Fibroblast of lung (primary cell): ENCODE measurements at places on chromosomes 16 and 17. TPM values are rescaled to one million over a fixed set of nuclear protein-coding genes. Genes with fewer than 3 reads are reported as not detected.

RTN4RL1 gene
- 0.51 and 0.83 TPM in 2 replicates for total RNA-seq

KRTAP4-6 gene
- total RNA-seq = not detected in 2 replicates

CBFA2T3 gene
- total RNA-seq = under 0.01 TPM in 2 replicates

C16orf86 gene
- total RNA-seq = 5.6 and 9.2 TPM in 2 replicates

UBFD1 gene
- total RNA-seq = 68.8 and 101 TPM in 2 replicates

ZSCAN10 gene
- not detected in 2 replicates for total RNA-seq

KATNIP gene
- 16.9 and 22.8 TPM in 2 replicates for total RNA-seq

TPSD1 gene
- not detected in 2 replicates for total RNA-seq

SLC6A2 gene
- total RNA-seq = not detected in 2 replicates

MPDU1 gene
- 29.5 and 51.9 TPM in 2 replicates for total RNA-seq

NPIPB9 gene
- total RNA-seq = 1.7 and 1.8 TPM in 2 replicates

OR1A1 gene
- total RNA-seq = not detected in 2 replicates

SMIM36 gene
- not detected in 2 replicates for total RNA-seq

MFAP4 gene
- 81.3 and 137 TPM in 2 replicates for total RNA-seq

AGRP gene
- total RNA-seq = not detected in 2 replicates

PDPR gene
- 16.5 and 22.3 TPM in 2 replicates for total RNA-seq

KRT9 gene
- total RNA-seq = not detected in 2 replicates

SLC5A2 gene
- under 0.01 TPM in 1 of 2 replicates, not detected in the other for total RNA-seq

HSD17B1 gene
- 2.1 and 2.6 TPM in 2 replicates for total RNA-seq

HCRT gene
- total RNA-seq = not detected in 2 replicates

PRAC1 gene
- total RNA-seq = not detected in 2 replicates

GDPD1 gene
- 1.3 and 1.5 TPM in 2 replicates for total RNA-seq

MT1G gene
- 11.6 and 16.4 TPM in 2 replicates for total RNA-seq

APOBR gene
- total RNA-seq = under 0.01 TPM in 1 of 2 replicates, not detected in the other

CACNG5 gene
- total RNA-seq = not detected in 2 replicates

FOXJ1 gene
- total RNA-seq = not detected in 2 replicates

CCL8 gene
- 0.26 and 0.50 TPM in 2 replicates for total RNA-seq

MYH10 gene
- 100 and 104 TPM in 2 replicates for total RNA-seq

SLC13A2 gene
- total RNA-seq = not detected in 2 replicates

WNK4 gene
- under 0.01 and 0.51 TPM in 2 replicates for total RNA-seq

CCL7 gene
- 0.33 and 0.51 TPM in 2 replicates for total RNA-seq

LRRC37A gene
- total RNA-seq = 1.0 and 2.5 TPM in 2 replicates

TP53TG3F gene
- not detected in 2 replicates for total RNA-seq

OR1F1 gene
- total RNA-seq = not detected in 2 replicates

CALB2 gene
- total RNA-seq = 0.51 and 1.3 TPM in 2 replicates

CLEC3A gene
- total RNA-seq = not detected in 2 replicates

ITGA2B gene
- total RNA-seq = 0.26 and 0.66 TPM in 2 replicates

GPR179 gene
- total RNA-seq = under 0.01 TPM in 2 replicates

MYL11 gene
- not detected in 2 replicates for total RNA-seq

GPR142 gene
- total RNA-seq = not detected in 2 replicates

CCL4L2 gene
- total RNA-seq = not detected in 2 replicates

PRSS8 gene
- total RNA-seq = not detected in 2 replicates

HBM gene
- total RNA-seq = not detected in 2 replicates

TBC1D26 gene
- total RNA-seq = 0.17 TPM in 1 of 2 replicates, not detected in the other

SPNS2 gene
- total RNA-seq = under 0.01 and 0.17 TPM in 2 replicates

KRT27 gene
- total RNA-seq = not detected in 2 replicates

NECAB2 gene
- under 0.01 and 0.17 TPM in 2 replicates for total RNA-seq

NAA60 gene
- 9.2 and 12.6 TPM in 2 replicates for total RNA-seq

SBK1 gene
- under 0.01 TPM in 2 replicates for total RNA-seq

GGT6 gene
- not detected in 2 replicates for total RNA-seq

MPO gene
- total RNA-seq = not detected in 2 replicates

CHD9NB gene
- 3.6 and 5.3 TPM in 2 replicates for total RNA-seq
